ENCODE measurements at places on chromosomes 1 and 21. TPM values are rescaled to one million over a fixed set of nuclear protein-coding genes. Genes with fewer than 3 reads are reported as not detected.

DNA sequence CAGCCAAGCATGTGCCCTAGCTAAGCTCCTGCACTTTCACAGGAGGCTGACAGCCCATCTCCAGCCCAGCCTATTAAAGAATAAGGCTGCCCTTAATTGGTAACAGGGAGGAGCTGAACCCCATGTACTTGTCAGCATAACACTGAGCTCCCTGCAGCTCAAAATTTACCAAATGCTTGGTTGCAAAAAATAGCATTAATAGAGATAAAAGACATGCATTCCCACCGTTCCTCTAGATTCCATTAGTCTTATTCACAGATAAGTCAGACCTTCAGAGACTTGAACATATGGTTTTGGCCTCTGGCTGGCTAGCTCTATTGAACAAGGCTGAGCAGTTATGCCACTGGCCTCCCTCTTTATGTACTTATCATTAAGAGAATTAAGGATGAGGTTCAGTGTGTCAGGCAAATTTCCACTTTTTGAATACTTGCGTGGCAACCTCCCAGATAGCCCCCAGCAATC lies 29.2 kb downstream of the OLFML3 start:
- no peaks in the 10 kb centered on the region for H3K36me3 ChIP-seq
- no peak overlapping the region for H3K27ac ChIP-seq
- no peak overlapping the region for H3K4me3 ChIP-seq
- DNase-seq: no peak

DNA sequence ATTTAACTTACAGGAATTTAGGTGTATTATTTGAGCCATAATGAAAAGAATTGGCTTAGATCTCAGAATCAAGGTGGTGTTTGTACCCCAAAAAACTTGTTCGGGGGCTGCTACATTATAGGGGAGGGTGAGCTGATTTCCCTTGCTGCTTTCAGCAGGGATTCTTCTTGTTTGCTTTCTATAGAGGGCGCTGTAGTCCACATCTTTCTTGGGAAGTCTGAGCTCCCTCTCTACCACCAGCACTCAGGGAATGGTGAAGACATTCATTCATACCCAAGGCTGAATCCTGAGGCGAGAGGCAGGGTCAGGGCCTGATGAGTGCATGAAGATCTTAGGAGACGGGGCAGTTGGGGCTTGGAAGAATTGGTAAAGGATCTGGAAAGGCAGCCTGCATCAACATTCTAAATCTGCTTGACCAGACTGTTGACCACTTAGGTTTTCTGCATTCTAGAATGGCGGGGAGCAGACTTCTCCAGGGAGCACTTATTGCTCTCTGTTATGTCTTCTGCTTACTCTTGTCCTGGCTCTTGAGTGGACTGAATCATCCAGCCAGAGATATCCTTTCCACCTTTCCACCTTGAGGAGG lies 18.9 kb downstream of the SPATA46 start:
- no peak for DNase-seq
- H3K4me3 ChIP-seq: no peak overlapping the region
- H3K27ac ChIP-seq: no peak overlapping the region
- no peaks in the 10 kb centered on the region for H3K36me3 ChIP-seq
- peaks cover 14% of the 10 kb centered on the region for H3K4me1 ChIP-seq

GRCh38 chr1:170881268-170882265 lies 53.8 kb upstream of the MROH9 start:
- no peaks in the 10 kb centered on the region for H3K27me3 ChIP-seq
- H3K4me1 ChIP-seq: no peaks in the 10 kb centered on the region
- no peak for DNase-seq
- no peak overlapping the region for H3K27ac ChIP-seq

GRCh38 chr1:103949779-103950178 lies 200.1 kb downstream of the AMY1C start:
- no peaks in the 10 kb centered on the region for H3K36me3 ChIP-seq
- H3K27me3 ChIP-seq: no peaks in the 10 kb centered on the region

GRCh38 chr1:37112430-37112829 lies 78.1 kb upstream of the GRIK3 start:
- no peak overlapping the region for H3K27ac ChIP-seq
- no peaks in the 10 kb centered on the region for H3K4me1 ChIP-seq
- H3K4me3 ChIP-seq: no peak overlapping the region
- no peaks in the 10 kb centered on the region for H3K36me3 ChIP-seq
- DNase-seq: no peak

Gene MSH4
- total RNA-seq: 0.74 TPM

- no peaks in the 10 kb centered on the region for H3K27me3 ChIP-seq
- no peak overlapping the region for H3K4me3 ChIP-seq
- H3K4me1 ChIP-seq: peaks cover 4% of the 10 kb centered on the region
- H3K36me3 ChIP-seq: no peaks in the 10 kb centered on the region
- DNase-seq: no peak
- H3K27ac ChIP-seq: no peak overlapping the region
Observed at GRCh38 chr1:183993132-183993531, 44.4 kb downstream of the COLGALT2 start.

GRCh38 chr21:40118527-40118926 lies 251.3 kb downstream of the PCP4 start:
- H3K4me1 ChIP-seq: no peaks in the 10 kb centered on the region
- H3K27ac ChIP-seq: no peak overlapping the region
- DNase-seq: no peak
- no peak overlapping the region for H3K4me3 ChIP-seq
- no peaks in the 10 kb centered on the region for H3K36me3 ChIP-seq
- H3K27me3 ChIP-seq: no peaks in the 10 kb centered on the region

DNA sequence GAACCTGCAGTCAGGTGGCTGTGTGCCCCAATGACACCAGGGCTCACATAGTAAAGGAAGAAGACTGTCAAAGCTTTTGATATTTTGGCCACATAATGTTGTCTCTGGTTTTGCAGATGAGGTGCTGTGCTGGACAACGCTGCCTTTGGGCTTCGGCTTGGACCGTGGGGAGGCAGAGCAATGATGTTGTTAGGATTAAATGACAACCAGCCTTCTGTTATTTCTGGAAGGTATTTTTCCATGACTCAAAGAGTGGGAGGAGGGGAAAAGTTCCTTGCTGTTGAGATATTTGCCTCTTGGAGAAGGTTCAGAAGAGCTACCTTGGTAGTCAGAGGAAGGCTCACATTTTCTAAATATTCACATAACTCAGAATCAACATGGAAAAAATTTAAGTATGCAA lies 187.3 kb upstream of the GALNT2 start:
- no peak for DNase-seq
- H3K4me1 ChIP-seq: no peaks in the 10 kb centered on the region
- no peaks in the 10 kb centered on the region for H3K36me3 ChIP-seq
- no peak overlapping the region for H3K4me3 ChIP-seq
- H3K27me3 ChIP-seq: no peaks in the 10 kb centered on the region
- H3K27ac ChIP-seq: no peak overlapping the region

- no peaks in the 10 kb centered on the region for H3K27me3 ChIP-seq
- no peak for DNase-seq
- no peaks in the 10 kb centered on the region for H3K36me3 ChIP-seq
- H3K4me3 ChIP-seq: no peak overlapping the region
Observed at GRCh38 chr1:200252531-200252930, 157.3 kb downstream of the ZNF281 start.

DNA sequence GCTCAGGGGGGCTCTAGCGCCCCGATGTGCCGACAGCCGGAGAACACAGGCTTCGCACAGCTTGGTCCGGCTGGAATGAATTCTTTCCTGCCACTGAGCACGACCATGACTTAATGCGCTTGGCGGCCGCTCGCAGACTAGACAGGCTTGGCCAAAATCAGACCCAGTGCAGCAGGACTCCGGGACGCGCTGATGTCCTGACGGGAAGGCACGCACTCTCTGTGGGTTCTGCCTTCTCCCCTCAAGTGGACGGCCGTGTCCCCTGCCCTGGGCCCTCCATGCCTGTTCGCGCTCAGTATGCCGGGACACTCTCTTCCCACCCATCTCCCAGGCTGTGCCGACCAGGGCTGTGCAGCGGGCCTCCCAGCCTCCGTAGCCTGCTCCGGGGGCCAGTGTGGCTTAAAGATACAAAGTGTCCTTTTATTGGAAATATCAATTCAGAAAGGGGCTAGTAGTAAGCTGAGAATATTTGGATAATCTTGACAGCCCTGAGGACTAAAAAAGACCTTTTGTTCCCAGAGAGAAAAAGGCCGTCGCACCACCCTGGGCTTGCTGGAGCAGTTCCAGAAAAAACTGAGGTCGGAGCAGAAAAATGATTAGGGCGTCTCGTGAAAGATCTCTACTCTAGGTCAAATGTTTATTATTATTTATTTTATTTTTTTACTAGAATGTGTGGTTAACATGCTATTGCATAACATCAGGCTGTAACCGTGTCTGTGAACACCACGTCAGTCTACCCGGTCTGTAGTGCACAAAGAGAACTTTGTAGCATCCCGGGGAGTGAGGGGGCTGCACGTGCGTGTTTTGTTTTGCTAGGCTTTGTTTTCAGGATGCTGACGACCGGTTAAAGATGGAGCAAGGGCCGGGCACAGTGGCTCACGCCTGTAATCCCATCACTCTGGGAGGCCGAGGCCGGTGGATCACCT lies 88.1 kb upstream of the ARHGEF16 start:
- DNase-seq: no peak
- no peaks in the 10 kb centered on the region for H3K36me3 ChIP-seq
- H3K27ac ChIP-seq: peak overlapping the region; percentile 44
- H3K27me3 ChIP-seq: no peaks in the 10 kb centered on the region
- no peak overlapping the region for H3K4me3 ChIP-seq

Gene KRTAP12-2
- total RNA-seq: not detected

Gene MX2
- total RNA-seq: 16.7 TPM

Gene H6PD
- 40.4 TPM for total RNA-seq

GRCh38 chr1:83807821-83808220 lies 191.1 kb downstream of the TTLL7 start:
- no peaks in the 10 kb centered on the region for H3K36me3 ChIP-seq
- H3K27ac ChIP-seq: no peak overlapping the region
- no peaks in the 10 kb centered on the region for H3K4me1 ChIP-seq
- H3K4me3 ChIP-seq: no peak overlapping the region

DNA sequence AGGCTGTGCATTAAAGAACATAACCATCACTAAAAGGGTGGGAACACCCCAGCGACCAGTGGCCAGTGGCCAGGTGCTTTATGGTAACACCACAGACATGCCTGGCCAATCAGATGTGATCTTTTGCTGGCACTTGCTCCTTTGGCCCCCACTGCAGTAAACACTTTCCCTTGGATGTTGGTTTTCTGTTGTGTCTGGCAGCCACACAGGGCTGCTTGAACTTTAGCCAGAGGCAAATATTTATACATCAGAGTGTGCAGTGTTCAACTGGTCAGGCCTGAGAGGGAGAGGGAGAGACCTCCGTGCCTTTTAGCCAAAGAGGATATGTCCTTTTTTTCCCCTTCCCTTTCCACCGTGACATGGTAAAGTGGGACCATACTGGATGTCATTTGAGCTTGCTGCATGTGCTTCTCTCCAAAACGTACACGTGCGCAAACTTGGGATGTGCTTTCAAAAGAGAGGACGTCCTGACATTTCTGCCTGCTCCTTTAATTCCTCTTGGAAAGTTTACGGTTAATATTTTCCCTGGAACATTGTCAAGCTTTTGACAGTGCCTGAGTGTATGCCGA lies 101.2 kb downstream of the NFIA start:
- peak overlapping the region; percentile 48 for H3K4me3 ChIP-seq
- H3K27me3 ChIP-seq: no peaks in the 10 kb centered on the region
- H3K27ac ChIP-seq: peak overlapping the region; percentile 76
- H3K4me1 ChIP-seq: peaks cover 32% of the 10 kb centered on the region
- DNase-seq: no peak

DNA sequence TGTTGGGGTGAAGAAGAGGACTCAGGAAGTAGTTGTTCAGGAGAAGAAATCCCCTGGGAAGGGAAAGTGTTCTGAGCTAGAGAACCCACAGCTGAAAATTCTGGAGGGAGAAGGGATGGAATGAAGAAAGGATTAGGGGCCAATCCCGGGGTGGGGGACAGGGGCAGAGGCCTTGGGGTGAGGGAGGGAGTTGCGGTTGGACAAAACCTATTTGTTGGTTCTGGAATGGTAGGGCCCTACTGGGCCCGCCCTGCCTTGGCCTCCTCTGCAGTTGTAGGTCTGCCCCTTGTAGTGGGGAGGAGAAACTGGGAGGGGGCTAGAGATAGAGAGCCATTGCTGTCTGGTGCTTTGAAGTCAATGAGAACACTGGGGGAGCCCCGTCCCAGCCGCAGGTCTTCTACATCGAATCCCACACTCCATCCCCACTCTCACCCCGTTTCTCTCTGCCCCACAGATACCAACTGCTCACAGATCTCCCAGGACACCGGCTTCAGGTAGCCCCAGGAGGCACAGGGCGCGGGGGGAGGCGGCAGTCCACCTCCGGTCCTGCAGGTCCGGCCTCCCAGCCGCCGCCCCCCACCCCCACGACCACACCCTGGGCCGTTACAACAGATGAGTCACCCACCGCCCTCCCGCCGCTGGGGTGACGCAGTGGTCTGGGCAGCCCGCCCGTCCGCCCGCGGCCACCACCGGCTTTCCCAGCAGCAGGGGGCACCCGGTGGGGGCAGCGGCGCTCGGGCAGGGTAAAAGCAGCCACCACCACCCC lies 1.1 kb downstream of the TAGLN2 start:
- peak; percentile 97 for DNase-seq
- peak overlapping the region; percentile 97 for H3K27ac ChIP-seq
- peaks cover 12% of the 10 kb centered on the region for H3K36me3 ChIP-seq
- H3K27me3 ChIP-seq: no peaks in the 10 kb centered on the region
- peak overlapping the region; percentile 81 for H3K4me3 ChIP-seq
- H3K4me1 ChIP-seq: peaks cover 57% of the 10 kb centered on the region

DNA sequence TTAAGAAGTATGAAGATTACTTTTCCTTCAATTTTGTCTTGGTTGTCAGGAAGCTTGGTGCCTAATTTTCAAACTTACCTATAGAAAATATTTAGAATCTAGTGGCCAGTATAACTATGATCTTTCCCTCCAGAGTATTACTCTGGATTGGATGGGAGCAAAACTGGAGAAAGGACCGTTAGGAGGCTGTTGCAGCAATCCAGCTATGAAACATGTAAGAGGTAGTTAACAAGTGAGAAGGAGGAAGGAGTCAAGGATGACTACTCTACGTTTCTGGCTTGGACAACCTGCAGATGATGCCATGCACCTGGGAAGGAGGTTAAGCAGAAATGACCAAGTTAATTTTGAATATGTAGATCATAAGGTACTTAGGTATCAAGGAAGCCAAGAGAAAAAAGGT lies 3.5 kb upstream of the ACP6 start:
- no peak for DNase-seq
- peaks cover 12% of the 10 kb centered on the region for H3K4me1 ChIP-seq
- no peak overlapping the region for H3K4me3 ChIP-seq

GRCh38 chr1:151327223-151327902 lies at the start of gene PI4KB:
TSS of gene PI4KB (minus strand) at chr1:151327416. CDS start at chr1:151316481, 10,935 bp downstream.
- peak within 1 kb of the TSS; percentile 93 for H3K27ac ChIP-seq
- H3K36me3 ChIP-seq: peaks cover 28% of the 10 kb centered on the region
- peaks cover 26% of the 10 kb centered on the region for H3K4me1 ChIP-seq
- DNase-seq: peak; percentile 95
- no peaks in the 10 kb centered on the region for H3K27me3 ChIP-seq

Gene PALMD
- total RNA-seq: 23.2 TPM

DNA sequence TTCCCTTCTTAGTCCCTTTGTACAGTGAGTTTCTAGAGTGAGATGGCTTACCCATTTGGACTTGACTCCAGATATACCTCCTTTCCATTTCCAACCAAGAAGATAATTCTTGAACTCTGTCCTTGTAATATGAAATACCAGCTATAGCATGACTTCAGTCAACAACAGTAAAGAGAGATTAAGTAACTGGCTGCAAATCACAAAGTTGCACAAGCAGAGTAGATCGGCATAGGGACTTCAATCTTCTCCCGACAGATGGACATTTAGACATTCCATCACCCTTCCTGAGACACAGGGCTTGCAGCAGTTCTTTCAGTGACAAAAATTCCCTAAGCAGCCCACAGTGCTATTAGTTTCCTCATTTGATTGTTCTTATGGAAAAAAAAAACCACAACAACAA lies 44.6 kb downstream of the JAK1 start:
- H3K36me3 ChIP-seq: no peaks in the 10 kb centered on the region
- H3K4me3 ChIP-seq: no peak overlapping the region
- H3K4me1 ChIP-seq: peaks cover 79% of the 10 kb centered on the region
- no peaks in the 10 kb centered on the region for H3K27me3 ChIP-seq
